ENCODE measurements at places on chromosomes 4 and X. TPM values are rescaled to one million over a fixed set of nuclear protein-coding genes. Genes with fewer than 3 reads are reported as not detected.

- DNase-seq, result no peak
Measured at GRCh38 chr4:37244583-37245390, at the start of gene NWD2. Gene NWD2, plus strand, starts transcription at chr4:37244743. Its CDS starts 325 bp downstream, at chr4:37245068.

The MAP7D2 gene
- polyA plus RNA-seq, result not detected

GRCh38 chrX:150270622-150271021 is 92.5 kb upstream of the MAMLD1 start:
- DNase-seq, result no peak

DNA sequence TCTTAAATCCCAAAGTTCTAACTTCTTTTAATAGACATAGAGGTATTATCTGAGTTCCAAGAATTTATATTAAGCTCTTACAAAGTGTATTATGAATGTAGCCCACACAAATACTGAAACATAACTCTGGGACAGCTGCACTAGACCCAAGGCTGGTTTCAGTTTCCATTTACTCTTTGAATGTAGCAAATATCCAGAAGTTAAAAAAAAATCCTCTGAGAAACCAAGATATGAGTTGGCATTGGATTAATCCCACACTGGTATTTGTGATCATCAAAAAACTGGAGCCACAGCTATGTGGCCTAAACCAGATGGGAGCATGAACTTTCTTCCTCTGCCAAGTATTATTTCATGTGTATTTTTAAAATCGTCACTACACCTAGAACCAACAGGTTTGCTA is 23.6 kb upstream of the SMPX start:
- DNase-seq, result no peak

The SPOCK3 gene
- not detected for polyA plus RNA-seq

The ARSD gene
- polyA plus RNA-seq, result 10.7 TPM

- no peak for DNase-seq
Measured at GRCh38 chr4:76429636-76430035, 5.4 kb upstream of the SHROOM3 start.

- no peak for DNase-seq
Measured at GRCh38 chr4:153577053-153577452, 107.0 kb upstream of the TLR2 start.

The CORIN gene
- polyA plus RNA-seq, result not detected

DNA sequence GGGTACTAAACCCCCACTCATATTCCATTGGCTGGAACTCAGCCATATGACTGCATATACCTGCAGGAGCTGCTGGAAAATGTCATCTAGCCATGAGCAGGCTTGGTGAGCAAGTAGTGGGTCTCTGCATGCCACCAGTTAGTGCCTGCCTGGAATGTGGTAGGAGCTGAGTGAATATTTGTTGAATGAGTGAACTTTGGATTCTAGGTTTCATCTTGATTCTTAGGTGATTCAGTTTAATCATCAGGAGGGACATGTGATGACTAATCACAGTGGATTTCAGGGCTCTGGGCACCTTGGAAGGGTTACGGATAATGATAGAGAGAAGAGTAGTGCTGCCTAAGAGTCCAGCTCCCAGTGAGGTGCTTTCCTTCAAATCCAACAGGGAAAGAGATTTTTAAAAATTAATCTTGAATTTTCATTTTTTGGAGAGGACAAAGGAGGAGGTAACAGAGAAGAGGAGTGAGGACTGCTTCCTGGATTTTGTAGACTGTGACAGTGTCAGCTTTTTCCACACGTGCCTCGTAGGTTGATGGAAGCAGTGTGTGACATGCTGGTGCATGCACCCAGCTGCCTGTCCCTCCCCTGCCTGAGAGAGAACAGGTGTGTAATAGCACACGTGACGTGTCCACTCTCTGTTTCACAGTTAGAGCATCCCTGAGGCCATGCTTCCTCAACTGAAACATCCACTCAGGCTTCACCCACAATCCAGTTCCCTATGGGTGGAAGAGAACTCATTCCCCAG is 30.4 kb downstream of the NHS start:
- DNase-seq, result no peak

The PDK3 gene
- 48.4 TPM for polyA plus RNA-seq

GRCh38 chr4:73620115-73620792 is at the start of gene RASSF6:
Gene RASSF6, minus strand, starts transcription at chr4:73620436. Its CDS starts 8,641 bp downstream, at chr4:73611795.
- DNase-seq, result no peak

The TMEM271 gene
- not detected for polyA plus RNA-seq

The IQSEC2 gene
- 0.21 TPM for polyA plus RNA-seq

The SRD5A3 gene
- polyA plus RNA-seq, result 21.8 TPM

DNA sequence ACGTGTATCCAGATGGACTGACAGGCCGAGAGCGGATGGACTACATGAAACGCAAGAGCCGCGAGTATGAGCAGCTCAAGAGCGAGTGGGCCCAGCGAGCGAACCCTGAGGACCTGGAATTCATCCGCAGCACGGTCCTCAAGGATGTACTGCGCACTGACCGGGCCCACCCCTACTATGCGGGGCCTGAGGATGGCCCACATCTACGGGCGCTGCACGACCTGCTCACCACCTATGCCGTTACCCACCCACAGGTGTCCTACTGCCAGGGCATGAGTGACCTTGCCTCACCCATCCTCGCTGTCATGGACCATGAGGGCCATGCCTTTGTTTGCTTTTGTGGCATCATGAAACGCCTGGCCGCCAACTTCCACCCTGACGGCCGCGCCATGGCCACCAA is 14.6 kb upstream of the RBM3 start:
- DNase-seq, result no peak

DNA sequence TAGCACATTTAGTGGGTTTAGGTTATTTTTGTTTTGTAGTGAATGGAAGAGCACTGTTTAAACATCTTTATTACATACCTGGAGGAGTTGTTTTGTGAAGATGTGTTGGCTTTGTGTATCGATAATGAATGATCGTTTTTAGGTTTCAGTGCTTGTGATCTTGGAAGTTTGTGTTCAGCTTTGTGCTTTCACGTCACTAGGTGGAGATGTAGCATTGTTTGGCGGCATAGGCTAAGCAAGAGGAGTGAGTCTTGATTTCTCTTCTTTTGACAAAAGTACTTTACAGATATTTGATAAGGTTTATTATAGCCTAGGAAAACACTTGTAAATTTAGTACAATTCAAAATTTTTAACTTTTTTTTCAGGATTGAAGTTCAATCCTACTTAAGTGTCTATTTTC is 50.4 kb downstream of the PDK3 start:
- DNase-seq, result no peak

DNA sequence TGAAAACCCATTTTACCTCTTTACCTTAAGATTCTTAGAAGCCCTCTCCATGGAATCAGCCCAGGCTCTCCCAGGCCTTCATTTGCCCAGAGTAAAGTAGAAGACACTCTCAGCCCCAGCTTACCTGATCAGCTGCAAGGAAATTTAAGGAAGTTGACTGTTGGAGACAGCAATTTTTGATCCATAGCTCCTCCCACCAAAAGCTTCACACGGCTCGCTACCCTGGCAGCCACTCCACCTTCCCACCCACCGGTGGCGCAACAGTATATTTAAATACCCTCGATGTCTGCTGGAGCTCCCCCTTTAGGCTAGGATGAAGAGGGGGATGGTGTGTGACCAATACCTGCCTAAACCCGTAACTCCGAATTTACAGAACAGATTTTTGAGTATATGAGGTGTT is 75.4 kb downstream of the MBNL3 start:
- no peak for DNase-seq

The LONRF3 gene
- polyA plus RNA-seq, result 2.3 TPM

DNA sequence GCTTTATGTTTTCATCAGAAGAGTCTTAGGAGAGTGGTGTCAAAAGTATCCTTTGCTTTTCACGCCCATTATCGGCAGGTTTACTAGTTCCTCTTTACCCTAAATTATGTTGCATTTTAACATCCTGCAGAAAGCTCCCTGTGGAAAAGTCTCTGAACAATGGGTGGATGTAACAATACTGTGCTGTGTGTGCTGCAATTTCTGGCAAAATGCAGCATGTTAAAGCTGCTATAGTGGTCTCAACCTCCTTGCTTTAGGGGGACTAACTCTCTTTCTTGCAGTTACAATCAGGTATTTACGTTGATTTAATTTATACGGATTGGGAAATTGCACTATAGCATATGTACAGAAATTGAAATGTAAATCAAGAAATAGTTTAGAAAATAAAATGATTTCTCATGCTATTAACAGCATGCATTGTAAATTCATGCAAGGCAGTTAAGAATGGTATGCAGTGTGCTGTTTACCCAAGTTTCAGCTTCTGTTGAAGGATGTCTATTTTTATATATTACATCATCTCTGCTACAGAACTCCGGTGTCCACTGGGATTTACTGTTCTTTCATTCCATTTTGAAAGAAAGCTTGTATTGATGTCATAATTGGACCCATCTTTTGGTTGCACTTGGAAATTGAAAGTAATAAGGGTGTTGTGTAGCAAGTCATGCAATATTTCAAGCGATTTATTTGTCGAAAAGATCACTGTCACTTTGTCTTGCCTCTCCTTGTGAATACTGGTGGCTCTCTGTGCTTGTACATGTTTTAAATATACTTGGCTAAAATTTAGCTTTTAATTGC is 145.7 kb downstream of the RAPGEF2 start:
- DNase-seq, result no peak

The FAM236B gene
- polyA plus RNA-seq, result not detected

DNA sequence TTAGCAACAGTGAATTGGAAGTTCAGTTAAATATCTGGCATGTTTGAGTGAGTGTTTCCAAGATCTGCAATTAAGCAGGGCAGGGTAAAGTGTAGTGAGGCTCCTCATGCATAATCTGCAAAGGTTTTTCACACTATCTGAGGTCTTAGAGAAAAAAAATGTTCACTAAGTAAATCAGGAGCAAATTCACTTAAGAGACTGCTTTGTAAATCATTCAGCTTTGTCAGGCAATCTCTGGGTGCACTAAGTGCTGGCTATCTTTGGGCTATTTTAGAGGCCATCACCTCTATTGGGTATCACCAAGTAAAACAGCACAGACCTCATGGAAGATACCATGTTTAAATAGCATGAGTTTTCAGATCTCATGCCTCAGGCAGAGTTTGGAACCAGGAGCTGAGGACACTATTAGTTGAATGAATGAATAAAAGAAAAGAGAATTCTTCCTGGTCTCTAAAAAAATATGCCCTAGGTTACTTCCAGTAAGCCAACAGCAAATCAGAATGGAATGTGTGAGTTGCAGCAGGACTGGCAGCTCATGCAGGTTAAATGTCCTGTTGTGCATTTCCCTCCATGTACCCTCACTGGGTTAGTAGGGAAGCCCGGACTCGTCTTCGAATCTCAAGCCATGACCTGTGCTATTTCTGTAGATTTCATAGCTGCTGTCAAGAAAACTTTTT is 195.3 kb downstream of the KCNIP4 start:
- DNase-seq, result no peak

The ZNF732 gene
- 0.36 TPM for polyA plus RNA-seq

DNA sequence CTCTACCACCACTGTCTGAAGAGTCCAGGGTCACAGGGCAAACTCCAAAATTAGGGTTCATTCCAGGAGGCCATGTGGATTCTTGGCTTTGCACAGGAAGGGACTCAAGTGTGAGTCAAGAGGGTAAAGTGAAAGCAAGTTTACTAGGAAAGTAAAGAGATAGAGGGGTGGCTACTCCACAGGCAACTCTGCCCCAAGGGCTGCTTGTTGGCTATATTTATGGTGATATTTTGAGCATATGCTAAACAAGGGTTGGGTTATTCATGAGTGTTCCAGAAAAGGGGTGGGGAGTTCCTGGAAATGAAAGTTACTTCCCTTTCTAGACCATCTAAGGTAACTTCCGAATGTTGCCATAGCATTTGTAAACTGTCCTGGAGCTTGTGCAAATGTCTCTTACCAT is 1222.0 kb upstream of the TENM3 start:
- no peak for DNase-seq

- peak; percentile 84 for DNase-seq
Measured at GRCh38 chr4:88378691-88379559, at the start of gene HERC6. Gene HERC6, plus strand, starts transcription at chr4:88378852. Its CDS starts 70 bp downstream, at chr4:88378922.

The IL2 gene
- polyA plus RNA-seq, result not detected

DNA sequence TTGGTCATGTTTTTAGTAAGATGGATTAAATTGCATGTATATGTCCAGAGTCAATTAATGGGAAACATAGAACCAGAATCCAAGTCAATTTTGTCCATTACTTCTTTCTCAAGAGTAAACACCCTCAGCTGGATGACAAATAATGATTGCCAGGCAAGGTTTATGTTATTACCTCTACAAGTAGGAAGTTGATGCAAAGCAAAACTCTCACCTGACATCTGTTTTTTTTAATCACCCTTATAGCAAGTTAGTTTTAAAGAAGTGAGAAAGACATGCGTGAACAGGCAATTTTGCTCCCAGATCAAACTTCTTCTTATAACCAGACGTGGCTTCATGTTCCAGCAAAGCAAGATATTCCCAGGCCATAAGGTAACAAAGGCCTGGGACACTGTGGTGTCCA is 348.5 kb upstream of the FTHL17 start:
- no peak for DNase-seq

DNA sequence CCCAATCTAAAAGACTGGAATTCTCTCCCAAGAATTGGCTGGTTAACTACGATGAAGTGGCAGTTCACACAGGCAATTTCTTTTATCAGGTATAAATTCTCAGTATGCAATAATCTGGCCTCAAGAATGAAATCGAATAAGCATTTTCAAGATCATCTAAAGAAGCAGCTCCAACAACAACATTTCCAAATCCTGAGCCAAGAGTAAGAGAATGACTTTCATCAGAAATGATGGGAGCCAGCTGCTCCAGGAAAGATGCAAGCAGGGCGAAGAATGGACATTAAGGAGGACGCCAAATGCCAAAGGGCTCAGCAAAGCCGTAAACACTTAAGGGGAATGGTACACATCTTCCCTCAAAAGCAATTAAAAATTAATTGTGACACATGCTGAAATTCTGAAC is 12.0 kb downstream of the ADAMTS3 start:
- DNase-seq, result no peak

- DNase-seq, result peak; percentile 83
Measured at GRCh38 chrX:153816831-153817690, 13.3 kb downstream of the PDZD4 start.

The CLGN gene
- polyA plus RNA-seq, result not detected
